ENCODE measurements at places on chromosomes 13 and 19.

DNA sequence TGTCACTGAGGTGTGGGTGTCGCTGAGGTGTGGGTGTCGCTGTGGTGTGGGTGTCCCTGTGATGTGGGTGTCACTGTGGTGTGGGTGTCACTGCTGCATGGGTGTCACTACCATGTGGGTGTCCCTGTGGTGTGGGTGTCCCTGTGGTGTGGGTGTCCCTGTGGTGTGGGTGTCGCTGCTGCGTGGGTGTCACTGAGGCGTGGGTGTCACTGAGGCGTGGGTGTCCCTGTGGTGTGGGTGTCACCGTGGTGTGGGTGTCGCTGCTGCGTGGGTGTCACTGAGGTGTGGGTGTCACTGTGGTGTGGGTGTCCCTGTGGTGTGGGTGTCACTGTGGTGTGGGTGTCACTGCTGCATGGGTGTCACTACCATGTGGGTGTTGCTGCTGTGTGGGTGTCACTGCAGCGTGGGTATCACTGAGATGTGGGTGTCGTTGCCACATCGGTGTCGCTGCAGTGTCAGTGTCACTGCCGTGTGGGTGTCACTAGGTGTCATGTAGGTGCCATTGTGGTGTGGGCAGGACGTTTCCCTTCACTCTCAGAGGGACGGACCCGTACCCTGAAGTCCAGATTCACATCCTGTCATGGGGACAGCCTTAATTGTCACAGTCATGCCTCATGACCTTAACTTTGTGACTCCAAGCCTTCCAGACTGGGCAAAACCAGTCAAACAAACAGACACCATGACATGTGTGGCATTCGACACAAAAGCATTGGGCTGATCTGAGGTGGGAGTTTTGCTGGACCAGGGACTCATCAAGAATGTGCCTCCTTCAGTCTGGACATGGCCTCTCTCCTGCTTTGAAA is 12.7 kb upstream of the GAS6 start:
- peak; percentile 53 for DNase-seq

DNA sequence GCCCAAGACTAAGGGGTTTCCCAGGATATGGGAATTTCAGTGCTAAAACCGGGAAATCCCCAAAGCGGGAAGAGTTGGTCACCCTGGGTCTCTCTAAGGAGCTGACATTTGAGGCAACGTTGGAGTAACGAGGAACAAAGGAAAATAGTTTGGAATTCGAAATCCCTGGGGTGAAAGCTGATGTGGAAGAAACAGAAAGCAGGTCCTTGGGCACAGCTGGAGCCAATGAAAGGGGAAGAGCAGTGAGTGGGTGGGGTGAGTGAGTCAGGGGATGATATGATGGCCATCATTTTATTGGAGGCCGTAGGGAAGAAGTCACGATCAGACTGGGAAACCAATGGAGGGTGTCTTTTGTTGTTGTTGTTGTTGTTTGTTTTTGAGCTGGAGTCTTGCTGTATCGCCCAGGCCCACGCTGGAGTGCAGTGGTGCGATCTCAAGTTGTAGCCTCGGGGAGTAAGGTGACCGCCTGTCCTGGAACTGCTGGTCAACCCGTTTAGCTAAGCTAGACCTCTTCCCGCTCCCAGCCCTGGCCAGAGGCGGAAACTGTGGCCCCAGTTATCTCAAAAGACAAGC is 3.4 kb upstream of the RFX2 start:
- DNase-seq, result no peak

DNA sequence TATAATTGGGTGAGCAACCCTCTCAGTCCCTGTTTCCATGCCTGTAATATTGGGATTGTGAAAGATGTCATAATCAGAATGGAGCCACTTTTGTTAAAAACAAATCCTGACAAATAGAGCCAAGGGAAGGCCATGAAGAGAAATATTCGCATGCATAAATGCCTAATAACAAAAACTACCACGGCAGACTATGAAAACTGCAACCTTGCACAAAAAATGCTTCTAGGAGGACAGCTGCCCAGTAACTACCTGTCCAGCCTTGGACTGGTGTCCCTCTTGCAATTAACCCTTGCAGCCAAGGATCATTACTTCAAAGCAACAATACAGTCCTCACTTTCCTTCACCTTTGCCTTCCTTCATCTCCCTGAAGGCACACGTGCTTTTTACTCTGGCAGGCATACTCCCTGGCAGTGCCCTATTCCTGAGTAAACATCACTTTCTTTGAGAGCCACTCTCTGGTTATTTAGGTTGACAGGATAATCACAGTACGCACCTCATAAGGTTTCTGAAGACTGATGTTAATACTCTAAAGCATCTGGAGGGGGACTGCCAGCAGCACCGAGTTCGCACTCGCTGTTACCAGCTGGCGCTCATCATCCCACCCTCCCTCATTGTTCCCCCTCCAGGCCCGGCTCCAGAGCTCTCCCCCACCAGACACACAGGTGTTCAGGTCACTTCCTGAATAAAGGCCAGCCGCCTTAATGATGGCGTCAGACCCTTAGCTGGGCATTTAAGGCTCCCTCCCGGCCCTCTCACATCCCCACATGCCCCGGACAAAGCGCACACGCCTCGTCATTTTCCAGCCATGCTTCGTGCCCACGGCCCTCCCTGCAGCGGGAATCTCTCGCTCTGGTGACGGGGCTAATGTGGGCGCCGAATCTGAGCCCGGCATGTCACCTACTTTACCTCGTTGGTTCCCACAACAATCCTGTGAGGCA is 57.3 kb downstream of the CDADC1 start:
- no peak for DNase-seq

GRCh38 chr19:8336072-8336569 is 6.9 kb downstream of the KANK3 start:
- DNase-seq, result no peak

DNA sequence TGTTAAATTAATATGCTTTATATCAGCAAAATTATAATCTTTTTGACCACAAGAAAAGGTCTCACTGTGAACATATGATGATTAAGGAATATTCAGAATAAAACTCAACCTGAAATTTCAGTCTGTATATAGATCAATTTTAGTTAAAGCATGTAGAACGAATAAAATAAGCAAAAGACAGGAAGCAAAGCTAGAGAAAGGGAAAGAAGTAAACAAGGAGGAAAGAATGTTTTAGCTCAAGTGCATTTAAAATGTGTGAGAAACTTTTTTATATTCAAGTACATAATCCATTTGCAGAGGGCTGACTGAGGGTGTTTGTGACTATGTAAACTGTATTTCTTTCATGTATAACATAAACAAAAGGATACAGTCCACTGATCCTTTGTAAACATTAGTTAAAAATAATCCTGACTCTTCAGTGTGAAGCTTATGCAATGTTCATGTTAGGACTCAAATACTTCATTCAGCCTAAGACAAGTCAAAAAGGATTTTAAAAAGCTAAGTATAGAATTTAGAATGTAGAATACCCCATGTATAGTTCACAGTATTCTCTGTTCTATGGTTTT is 472.1 kb downstream of the DIAPH3 start:
- no peak for DNase-seq

GRCh38 chr13:31321457-31321856 is 121.7 kb downstream of the B3GLCT start:
- DNase-seq, result no peak

DNA sequence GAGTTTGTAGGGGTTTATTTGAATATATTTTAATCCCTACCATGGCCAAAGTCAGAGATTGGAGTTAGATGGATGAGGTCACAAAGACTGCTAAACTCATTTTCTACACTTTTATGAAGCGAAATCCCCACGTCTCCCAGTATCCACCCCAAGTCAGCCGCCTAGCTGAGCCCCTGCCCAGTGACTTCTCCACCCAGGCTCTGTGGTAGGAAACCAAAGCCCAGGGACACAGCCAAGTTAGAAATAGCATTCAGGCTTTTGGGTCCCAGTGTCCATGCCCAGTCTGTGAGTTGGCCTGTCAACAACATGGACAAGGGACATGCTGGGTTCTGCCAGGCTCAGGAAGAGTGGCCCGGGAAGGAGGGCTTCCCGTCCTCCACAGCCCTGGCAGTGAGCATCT is 474.0 kb downstream of the FOXO1 start:
- DNase-seq, result no peak

GRCh38 chr19:32357720-32358119 is 12.3 kb downstream of the ZNF507 start:
- DNase-seq, result no peak

DNA sequence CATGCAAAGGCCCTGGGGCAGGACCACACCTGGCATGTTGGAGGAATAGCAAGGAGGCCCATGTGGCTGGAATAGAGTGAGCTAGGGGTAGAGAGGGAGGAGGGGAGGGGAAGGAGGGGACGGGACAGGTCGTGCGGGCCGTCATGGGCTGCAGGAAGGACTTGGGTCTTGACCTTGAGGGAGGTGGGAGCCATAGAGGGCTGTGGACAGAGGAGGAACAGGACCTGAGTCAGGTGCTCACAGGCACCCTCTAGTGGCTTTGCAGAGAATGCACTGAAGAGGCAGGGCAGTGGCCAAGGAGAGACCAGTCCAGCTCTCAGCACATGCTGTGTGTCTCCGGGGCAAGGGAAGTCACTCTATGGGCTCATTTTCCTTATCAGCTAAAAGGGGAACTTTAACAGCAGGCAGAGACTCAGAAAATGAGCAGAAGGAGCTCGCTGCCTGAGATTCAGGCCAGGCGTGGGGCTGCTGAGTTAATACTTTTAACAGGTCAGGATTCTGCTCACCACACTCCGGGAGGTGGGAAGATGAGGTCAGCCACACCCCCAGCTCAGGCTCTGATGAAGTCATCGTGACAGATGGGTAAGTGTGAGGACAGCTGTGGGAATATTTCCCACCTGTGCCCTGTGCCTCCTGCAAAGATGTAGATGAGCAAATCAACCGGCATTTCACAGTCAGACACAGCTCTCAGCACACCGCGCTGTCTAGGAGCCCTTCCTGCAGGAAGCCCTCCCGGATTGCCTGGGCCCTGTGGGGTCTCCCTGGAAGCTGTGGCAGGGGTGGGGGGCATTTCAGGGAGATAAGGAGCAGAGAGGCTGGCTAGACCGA is 6.0 kb upstream of the TNFAIP8L1 start:
- peak; percentile 66 for DNase-seq

DNA sequence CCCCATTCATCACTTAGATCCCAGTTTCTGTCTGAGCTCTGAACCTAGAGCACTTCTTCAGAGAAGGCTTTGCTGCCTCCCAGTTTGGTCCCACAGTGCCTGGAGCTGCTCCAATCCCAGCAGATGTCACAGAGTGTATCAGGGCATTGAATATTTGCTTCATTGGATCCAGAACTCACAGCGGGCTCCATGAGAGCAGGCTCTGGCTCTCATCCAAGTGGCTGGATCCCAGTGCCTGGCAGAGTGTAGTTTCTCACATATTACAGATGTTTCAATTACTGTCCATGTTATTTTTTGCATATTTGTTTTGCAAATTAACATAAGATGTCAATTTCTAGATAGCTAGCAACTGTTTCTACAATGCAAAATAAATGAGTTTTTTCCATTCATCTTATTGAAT is 50.6 kb downstream of the MYO16 start:
- DNase-seq, result no peak

DNA sequence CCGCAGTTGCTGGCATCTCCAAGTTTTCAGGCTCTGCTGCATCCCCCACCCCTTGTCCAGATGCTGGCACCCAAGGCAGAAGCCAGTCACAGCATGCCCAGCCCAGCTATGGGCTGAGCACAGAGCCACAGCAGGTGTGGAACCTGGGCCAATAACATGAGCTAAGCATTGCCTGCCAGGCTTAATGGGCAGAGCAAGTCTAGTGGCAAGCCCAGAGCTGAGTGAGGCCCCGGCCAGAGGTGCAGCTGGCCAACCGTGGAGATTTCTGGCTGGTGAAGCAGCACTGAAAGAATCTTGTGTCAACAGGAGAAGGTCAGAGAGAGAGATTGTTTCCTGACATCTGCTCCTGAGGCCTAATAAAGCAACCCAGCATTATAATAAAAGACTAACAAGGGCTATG is 111.0 kb downstream of the B3GLCT start:
- DNase-seq, result no peak

- DNase-seq, result no peak
These were observed 17.1 kb downstream of the PCCA start for GRCh38 chr13:100106005-100106404.

- DNase-seq, result no peak
These were observed 10.5 kb downstream of the PMIS2 start for GRCh38 chr19:35596366-35596999.

- no peak for DNase-seq
These were observed 8.7 kb downstream of the FIZ1 start for GRCh38 chr19:55590617-55591016.

GRCh38 chr19:12872941-12873890 is 8.0 kb downstream of the DNASE2 start:
- DNase-seq, result peak; percentile 82

DNA sequence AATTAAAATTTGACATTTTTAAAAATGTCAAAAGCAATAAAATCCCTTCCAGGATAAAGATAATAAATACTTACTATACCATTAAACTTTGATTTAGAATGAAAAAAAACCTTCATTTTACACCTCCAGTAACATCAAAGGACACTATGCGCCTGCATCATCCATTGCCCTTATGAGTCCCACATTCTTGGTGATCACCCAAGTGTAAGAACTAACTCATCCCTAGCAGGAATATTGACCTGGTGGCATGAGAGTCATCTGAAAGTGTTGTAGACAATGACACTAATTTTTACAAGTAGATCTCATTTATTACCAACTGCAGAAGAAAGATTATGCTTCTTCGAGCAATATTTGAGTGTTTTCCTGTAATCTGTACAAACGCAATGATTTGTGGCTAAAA is 1128.9 kb downstream of the EFNB2 start:
- DNase-seq, result no peak

DNA sequence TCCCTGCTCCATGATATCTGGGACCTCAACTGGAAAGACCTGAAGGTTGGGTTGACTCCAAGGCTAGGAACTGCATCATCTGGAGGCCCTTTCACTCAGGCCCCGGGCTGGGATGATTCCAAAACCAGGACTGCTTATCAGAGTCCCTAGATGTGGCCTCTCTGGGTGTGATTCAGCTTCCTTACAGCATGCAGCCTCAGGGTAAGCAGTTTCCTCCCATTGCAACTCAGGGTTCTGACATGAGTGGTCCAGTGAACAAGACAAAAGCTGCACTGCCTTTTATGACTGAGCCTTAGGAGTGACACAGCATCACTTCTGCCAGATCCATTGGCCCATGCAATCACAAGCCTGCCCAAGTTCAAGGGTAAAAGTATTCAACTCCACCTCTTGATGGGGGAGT is 502.8 kb downstream of the COG6 start:
- DNase-seq, result no peak

GRCh38 chr13:81986308-81986707 is 1645.4 kb upstream of the SPRY2 start:
- DNase-seq, result no peak

DNA sequence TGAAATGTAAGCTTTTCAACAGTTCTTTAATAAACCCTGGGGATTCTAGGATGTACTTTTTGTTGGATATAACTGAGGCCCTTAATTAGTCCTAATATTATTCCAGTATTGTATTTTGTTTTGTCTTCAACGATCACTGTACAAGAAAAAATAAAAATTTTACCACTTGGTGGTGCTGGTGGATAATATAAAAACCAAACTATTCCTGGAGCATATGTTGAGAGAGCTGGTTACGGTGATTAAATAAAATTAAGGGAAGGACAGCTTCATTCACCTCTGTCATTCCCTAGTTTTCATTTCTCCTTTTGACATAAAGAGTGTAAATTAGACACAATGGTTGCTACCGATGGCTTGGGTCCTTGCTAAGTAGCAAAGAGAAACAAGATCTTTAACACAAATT is 598.6 kb upstream of the PCDH20 start:
- DNase-seq, result no peak

Data from CD4-positive, alpha-beta T cell treated with Interleukin-12 subunit alpha and Interleukin-12 subunit beta, for 1 hour (primary cell).